ENCODE measurements at places on chromosomes 3 and 15.

DNA sequence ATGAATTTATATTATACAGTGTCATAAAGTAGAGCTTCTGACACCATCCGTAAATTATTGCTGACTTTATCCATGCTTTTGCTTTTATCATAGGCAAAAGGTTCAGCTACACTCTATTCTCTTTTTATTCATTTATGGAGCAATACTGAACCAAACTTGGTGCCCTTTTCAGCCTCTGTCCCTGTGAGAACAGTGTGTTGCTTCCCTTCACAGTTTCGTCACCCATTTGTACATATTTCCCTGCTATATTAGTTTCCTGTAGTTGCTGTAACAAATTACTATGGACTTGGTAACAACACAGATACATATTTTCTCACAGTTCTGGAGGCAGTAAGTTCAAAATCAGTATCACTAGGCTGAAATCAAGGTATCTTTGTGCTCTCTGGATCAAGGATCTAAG is 2.8 kb upstream of the RPL24 start:
- no peak for DNase-seq

GRCh38 chr15:69921626-69922619 is 175.8 kb downstream of the TLE3 start:
- DNase-seq, result no peak

DNA sequence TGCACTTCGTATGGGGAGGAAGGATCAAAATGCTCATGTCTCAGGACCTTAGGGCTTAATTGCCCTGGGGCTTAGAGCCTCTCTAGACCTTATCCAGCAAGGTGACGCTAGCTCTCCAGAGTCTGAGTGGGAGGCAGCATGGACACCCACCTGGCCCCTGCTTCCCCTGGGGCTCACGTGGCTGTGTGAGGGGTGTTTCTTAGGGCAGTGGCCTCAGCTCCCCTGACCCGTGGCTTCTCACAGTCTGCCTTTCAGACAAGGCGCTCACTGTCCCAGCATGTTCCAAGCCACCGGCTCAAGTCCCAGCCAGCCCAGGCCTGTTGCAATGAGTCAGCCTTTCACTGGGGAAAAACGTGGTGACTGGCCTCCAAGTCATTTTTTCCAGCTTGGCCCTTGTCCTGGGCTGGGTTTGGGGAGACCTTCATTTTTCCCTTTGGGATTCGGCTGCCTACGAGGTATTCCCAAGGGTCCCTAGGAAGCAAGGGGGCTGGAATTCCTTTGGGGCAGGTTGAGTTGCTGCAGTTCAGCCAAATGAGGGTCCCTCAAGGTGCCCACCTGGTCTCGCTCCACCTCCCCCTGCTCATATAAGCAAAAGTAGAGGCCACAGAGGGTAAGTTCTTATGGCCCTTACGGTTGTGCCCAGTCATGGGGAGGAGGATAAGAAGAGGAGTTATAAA is 15.7 kb downstream of the BHLHE40 start:
- DNase-seq, result no peak

- DNase-seq, result no peak
These were observed 75.4 kb upstream of the AKAP13 start for GRCh38 chr15:85305050-85305449.

GRCh38 chr3:117515309-117515708 is 805.7 kb downstream of the TUSC7 start:
- DNase-seq, result no peak

GRCh38 chr15:36403351-36403750 is 176.1 kb upstream of the CDIN1 start:
- DNase-seq, result no peak

DNA sequence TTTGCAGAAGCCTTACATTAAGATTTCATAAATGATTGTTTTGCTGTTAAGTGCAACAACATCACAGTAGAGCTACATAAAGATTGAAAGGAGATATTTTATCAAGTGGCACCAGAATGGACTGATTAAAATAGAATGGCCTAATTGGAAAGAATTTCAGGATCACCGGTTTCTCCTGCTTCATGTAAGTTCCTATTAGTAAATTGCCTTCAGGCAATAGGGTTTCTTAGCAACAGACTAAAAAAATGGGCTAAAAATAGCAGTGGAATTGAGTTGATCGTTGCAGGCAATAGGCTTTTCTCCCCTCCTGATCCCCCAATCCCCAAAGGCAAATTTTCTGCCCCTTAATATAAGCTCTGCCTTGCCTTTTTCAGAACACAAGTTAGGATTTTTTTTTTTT is 917 bp downstream of the LNP1 start:
- DNase-seq, result peak; percentile 25

All from AG09309 (cell line).